ENCODE measurements at places on chromosomes 2 and 18.

GRCh38 chr18:79868168-79868784 lies 70.5 kb downstream of the KCNG2 start:
- DNase-seq, result no peak

DNA sequence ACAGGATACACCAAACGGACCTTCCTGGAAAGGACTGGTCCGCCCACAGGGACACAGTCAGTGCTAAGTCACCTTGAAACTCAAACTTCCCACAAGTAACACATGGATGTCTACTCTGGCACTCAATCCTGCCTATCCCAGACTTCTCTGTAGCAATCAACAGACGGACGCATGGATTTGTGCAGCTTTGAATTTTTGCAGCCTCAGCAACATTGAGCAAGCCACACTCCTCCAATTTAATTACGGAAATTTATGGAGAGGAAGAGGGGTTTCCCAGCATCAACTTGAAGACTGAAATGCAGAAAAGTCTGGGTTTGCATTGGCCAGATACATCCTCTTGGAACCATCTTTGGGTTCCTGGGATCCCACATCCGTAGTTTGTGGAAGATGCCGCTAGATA lies 26.2 kb downstream of the DNER start:
- no peak for DNase-seq

- no peak for DNase-seq
Observed at GRCh38 chr18:54528942-54529376, 62.1 kb upstream of the DYNAP start.

DNA sequence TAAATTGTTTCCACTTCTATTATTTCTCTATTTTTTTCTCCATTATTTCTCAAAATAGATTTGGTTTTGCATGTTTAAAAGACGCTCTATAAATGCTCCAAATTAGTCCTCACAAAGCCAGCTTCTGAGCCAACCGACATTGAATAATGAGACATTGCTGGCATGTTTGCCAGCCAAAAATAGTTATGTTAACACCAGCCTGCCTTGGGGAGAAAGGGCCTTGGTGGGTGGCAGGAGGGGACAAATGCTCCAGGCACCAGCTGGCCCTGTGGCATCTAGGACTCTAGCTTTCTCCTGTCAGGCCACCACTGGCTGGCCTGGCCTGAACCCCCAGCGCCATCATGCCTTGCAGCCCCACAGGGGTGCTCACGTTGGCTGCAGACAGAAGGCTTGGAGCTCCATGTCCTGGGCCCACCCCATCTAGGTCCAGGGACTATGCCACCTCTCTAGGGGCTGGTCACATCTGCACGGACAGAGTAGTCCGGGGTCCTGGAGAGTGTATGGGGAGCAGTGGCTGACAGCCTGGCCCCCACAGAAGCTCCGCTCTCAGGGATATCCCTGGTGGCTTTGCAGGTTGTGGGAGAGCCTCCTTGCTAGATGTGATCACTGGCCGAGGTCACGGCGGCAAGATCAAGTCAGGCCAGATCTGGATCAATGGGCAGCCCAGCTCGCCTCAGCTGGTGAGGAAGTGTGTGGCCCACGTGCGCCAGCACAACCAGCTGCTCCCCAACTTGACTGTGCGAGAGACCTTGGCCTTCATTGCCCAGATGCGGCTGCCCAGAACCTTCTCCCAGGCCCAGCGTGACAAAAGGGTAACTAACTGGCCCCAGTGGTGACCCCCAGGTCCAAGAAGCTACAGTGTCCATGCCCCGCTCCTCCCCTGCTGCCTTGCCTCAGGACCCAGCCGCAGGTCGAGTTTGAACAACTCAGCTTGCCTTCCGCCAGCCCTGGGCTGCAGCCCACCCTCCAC lies 12.5 kb downstream of the ABCG8 start:
- no peak for DNase-seq

DNA sequence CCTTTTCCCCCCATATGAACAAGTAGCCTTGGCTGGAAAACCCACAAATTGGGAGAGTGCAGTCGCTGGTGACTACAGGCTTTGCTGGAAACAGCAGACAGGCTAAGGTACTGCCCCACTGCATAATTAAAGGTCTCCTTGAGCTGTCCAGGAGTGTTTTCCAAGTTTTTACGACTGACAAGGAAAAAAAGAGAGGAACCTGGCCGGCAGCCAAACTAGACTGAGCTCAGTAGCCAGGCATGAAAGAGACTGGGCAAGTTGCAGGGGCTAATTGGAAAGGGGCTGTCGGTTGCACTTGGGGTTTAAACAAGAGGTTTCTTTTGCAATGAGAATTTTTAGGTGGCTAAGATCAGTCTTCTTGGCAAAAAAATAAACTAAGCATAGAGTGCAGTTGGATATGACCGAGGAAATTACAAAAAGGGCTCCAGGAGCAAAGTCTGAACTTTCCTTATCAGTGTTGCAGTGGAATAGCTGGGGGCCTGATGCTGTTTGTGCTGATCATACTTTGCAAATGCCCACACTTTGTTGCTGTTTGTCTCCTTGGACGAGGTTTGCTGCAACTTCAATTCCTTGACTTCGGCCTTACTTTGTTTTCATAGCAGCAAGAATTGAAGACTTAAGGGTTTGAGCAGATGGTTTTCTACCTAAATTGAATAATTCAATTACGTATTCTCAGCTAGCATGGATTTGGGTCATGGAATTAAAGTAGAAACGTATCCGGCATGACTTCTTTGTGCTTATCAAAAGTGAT lies 2.1 kb downstream of the GULP1 start:
- DNase-seq, result peak; percentile 79

DNA sequence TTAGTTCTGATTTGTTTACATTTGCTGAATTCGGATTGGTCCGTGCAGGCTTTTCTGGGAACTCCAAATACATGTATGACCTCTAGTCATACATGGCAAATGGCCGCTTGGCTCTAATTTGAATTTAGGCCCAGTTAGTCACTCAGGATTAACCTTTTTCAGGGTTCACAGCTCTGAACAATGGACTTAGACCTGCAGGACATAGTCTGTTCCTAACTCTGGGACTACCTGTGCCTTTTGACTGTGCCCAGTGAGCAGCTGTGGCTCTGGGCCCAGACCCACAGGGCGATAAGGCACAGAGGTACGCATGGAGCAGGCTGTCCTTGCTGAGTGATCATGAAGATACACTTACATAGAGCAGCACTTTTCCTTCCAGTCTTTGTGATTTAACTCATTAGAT lies 28.5 kb downstream of the IL37 start:
- DNase-seq, result no peak

DNA sequence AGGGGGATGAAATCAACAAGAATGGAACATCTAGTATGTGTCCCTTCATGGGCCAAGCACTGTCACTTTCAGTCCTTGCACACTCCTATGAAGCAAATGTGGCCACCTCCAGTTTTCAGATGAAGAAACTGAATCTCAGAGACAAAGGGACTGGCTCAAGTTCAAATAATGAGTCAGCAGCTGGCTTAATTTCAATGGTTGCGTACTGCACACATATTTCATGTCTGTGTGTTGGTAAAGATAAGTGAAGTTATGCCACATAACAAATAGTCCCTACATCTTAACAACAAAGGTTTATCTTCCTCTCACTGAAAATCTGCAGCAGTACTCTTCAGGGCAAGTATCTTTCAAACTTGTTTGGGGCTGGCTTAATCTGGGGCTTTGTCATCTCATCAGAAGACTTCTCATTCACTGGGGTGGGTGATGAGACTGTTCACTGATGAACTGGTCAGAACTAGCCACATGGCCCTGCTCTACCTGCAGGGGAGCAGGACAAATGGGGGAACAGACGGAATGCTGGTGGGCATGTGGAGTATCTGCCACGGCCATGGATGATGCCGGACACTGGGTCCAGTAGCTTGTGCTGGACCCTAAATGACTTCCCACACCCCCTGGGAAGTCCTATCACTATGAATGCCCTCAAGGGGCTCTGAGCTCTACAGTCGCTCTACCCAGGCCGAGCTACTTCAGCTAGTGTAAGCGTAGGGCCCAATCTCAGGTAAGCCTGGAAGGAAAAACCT lies 263.2 kb downstream of the CYP26B1 start:
- no peak for DNase-seq

DNA sequence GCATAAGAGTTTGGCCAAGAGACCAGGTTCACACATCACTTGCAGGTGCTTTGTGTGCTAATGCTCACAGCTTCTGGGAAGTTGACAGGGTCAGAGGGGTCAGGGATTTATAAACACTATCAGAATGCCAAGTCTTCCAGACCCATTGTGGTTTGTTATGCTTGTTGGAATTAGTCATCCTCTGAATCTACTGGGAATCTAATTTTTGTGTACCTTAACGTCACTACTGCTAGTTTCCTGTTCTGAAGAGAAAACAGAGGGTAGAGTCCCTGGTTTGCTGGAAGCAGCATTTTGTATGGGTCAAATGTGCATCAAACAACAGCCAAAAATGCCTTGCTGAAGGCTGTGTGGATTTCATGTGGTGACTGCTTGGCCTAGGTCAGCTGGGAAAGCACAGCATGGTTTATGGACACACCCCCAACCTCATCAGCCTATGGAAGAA lies 33.3 kb downstream of the ANTXR1 start:
- no peak for DNase-seq

- DNase-seq, result no peak
Observed at GRCh38 chr2:57862727-57863126, 183.9 kb upstream of the VRK2 start.

- DNase-seq, result no peak
Observed at GRCh38 chr2:23859983-23860382, 66.9 kb downstream of the ATAD2B start.

DNA sequence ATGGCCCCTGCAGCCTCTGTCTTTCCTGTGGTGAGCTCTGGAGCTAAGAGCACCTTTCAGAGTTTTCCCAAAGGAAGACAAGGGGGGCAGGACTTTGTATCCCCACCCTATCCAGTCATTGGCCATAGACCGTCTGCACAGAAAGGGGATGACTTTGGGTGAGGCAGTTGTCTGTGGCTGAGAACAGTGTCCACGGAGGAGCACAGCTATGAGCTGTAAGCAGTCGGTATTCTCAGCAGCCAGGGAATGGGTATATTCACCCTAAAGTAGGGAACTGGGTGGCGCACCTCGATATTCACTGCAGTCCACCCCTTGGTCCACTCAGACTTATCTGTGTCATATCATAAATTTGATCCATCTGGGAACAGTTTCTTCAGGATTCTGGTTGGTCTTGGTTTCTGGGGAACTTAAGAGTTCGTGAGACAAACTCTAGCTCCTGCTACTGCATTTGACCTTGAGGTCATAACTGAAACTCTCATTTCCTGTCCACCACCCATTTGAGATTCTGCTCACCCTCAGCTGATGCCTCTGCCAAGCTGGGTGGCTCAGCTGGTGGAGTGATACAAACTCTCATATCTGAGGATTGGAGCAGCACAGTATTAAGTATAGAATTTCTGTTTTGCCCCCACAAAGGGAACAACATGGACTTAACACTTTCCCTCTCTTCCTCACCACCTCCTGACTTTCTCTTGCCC lies 45.2 kb upstream of the SCG2 start:
- DNase-seq, result no peak

- no peak for DNase-seq
Observed at GRCh38 chr18:76052227-76052595, 442.8 kb downstream of the ZNF516 start.

DNA sequence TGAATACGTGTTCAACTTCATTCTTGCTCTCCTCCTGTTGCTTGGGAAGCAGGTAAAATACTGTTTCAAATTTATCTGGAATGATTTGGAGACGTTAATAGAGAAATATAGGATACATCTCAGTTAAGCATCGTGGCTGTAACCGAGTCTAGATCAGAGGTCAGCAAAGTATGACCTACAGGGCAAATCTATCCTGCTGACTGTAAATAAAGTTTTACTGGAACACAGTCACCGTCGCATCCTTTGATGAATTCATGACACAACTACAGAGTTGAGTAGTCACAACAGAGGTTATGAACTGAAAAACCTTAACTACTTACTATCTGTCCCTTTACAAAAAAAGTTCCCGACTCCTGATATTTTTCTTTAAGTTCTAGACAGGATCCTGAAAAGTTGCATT lies 86.6 kb downstream of the SP100 start:
- no peak for DNase-seq

DNA sequence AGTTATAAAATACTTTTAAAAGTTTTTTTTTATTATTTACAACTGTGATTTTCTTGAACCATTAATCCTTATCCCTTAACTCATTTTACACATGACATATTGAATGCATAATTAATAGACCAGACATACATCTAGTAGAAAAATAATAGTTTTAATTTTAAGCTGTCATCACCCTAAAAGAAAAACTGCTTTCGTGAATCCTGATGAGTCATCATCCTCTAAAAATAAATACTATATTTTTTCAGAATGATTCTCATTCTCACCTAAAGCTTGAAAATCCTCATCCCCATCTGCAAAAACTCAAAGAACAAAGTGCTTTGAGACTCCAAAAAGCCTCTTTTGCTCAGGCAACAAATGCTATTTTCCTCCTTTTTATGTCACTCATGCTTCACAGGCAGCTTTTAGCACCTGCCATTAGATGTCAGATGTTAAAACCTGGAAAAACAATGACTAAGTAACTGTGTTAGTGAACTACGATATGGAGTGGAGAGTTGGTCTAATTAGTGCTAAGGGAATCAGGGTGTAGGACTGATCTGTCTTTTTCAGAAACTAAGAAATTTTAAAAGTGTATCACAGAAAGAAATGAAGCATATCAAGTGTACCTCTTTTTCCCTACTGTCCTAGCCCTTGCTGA lies 297.6 kb downstream of the TMX3 start:
- no peak for DNase-seq

DNA sequence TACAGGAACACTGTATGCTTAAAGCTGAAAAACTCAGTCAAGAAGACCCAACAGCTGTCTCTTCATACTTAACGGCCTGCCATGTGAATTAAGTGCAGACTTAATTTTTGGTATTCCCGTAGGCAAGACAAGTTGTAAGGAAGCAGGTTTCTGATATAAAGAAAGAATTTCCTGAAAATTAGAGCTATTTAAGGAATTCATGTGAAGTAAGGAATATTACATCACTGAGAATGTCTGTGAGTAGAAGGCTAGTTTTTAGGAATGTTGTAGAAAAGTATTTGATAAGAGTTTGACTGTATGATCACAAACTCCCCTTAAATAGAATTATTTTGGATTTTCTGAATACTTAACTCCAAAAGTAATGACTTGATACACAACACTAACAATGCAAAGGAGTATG lies 51.0 kb downstream of the WDR33 start:
- no peak for DNase-seq

- DNase-seq, result no peak
Observed at GRCh38 chr2:56784046-56784445, 600.3 kb downstream of the CCDC85A start.

DNA sequence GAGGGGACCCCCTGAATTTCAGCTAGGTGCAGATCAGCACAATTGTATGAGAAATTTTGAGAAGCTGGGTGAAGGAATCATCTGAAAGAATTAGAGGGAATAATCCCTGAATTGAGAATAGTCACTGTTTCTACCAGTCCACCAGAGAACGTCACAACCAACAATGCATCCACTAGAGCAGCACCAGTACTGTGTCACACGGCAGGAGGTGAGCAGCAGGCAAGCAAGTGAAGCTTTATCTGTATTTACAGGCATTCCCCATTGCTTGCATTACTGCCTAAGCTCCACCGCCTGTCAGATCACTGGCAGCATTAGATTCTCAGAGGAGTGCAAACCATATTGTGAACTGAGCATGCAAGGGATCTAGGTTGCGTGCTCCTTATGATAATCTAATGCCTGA lies 40.7 kb downstream of the GDF7 start:
- DNase-seq, result no peak

GRCh38 chr2:117918608-117919007 lies 95.3 kb downstream of the CCDC93 start:
- DNase-seq, result no peak
